ENCODE measurements at places on chromosomes 5 and 9.
A peak's percentile ranks its signal among the peaks of the same experiment; 100 is the strongest.

DNA sequence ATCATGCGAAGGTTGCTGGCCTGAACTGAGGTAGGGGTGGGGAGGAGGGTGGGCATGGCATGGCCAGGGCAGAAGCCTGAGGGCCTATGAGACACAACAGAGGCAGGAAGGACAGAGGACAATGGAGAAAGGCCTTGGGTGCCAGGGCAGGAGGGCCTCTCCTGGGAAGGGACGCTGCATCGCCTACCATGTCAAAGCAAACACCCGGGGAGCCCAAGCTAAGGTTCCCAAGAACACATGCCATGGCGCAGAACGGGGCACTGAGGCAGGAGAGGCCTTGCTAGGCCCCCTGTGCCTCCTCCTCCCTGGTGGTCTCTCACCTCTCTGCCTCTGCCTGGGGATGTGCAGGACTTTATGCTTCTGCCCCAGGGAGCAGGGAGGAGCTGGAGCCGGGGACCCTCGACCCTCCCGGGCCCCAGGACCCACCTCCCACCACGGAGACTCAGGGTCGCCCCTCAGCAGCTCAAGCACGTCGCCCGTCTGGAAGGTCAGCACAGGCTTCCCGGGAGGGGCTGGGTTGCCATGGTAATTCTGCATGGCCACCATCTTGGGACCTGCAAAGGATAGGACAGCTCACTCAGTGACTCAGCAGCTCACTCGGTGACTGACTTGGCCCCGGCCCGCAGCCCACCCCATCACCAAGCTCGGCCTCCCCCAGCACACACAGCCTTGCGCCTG is 40.3 kb upstream of the SARDH start:
- no peak for DNase-seq

DNA sequence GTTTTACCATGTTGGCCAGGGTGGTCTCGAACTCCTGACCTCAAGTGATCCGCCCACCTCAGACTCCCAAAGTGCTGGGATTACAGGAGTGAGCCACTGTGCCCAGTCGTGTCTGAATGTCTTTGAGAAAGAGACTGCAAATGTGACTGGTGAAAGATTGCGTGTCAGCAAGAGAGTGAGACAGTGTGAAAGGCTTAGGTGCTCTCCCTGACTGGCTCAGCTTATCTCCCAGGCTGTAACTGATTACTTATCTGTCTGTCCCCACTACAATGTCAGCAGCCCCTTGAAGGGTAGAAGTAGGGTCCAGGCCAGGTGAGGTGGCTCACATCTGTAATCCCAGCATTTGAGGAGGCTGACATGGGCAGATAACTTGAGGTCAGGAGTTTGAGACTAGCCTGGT is 3.4 kb upstream of the FGFR4 start:
- no peak for DNase-seq

GRCh38 chr9:103991698-103992097 is 102.4 kb upstream of the SMC2 start:
- peak; percentile 73 for DNase-seq

GRCh38 chr9:121930956-121931355 is 162.2 kb downstream of the TTLL11 start:
- DNase-seq: no peak

- no peak for DNase-seq
Measured at GRCh38 chr9:133141833-133142595, 21.0 kb upstream of the RALGDS start.

DNA sequence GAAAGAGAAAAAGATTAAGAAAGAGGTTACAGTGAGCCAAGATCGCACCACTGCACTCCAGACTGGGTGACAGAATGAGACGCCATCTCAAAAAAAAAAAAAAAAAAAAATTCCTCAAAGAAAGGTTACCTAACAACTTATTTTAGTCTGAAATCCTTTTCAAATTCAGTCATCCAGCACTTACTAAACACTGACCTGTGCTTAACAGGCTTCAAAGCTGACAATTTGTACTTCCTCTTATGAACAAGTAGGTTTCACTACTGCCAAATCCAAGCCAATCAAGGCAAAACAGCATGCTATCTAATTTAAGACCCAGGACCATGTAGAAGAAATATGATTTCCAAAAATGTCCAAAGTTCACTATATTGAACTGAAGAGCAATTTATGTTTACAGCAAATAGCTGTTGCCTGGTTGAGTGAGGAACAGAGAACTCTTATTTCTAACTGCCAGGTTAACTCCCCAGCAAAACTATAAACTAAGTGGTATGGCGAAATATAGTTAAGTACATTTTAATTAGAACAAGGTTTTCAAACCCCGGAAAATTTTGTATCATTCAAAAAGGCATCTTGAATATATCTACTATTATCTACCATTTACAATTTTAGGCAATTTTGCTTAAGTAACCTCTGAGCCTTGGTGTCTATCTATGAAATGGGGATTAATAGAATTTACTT is 13.4 kb downstream of the PWWP2A start:
- peak; percentile 32 for DNase-seq

GRCh38 chr5:36679221-36679989 is 73.0 kb downstream of the SLC1A3 start:
- DNase-seq: no peak

- DNase-seq: no peak
Measured at GRCh38 chr9:75156858-75157257, 68.5 kb downstream of the OSTF1 start.

DNA sequence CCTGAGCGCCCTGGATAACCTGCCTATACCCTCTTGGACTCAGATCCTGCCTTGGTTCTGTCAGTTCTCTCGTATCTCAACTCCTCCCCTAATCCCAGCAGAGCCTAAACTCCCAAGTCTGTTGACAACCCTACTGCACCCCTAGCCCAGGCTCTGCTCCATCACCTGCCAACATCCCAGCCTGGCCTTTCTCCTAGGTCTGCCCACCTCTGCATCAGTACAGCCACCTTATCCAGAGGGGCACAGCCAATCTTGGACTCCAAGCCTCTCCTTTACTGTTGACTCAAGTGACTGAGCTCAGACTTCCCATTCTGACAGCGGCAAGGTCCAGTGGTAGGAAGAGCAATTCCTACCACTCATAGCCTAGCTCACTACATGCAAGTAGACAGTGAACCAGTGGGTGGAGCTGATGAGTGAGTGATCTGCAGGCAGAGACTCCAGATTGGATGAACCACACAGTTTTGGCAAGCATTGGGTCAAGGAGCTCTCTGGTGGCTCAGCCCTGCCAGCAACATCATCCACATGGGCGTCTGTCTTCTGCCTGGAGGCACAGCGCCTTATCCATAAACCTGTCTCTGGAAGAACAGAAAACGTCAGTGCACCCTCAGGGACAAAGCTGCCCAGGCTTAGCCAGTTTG is 26.5 kb downstream of the TRMO start:
- DNase-seq: no peak

GRCh38 chr5:68173007-68173406 is 42.5 kb upstream of the PIK3R1 start:
- no peak for DNase-seq

- no peak for DNase-seq
Measured at GRCh38 chr5:137304226-137304874, 194.8 kb downstream of the SPOCK1 start.

DNA sequence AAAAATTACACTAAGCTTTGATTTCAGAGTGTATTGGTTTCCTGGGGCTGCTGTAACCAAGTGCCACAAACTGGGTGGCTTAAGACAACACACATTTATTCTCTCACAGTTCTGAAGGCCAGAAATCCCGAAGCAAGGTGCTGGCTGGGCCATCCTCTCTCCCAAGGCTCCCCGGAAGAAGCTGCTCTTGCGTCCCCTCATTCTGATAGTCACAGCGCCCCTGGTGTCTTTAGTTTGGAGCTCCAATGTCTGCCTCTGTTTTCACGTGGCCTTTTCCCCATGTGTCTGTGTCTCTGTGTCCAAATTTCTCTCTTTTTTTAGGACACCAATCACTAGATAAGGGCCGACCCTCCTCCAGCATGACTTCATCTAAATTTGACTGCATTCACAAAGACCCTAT is 56.7 kb downstream of the ROPN1L start:
- no peak for DNase-seq

DNA sequence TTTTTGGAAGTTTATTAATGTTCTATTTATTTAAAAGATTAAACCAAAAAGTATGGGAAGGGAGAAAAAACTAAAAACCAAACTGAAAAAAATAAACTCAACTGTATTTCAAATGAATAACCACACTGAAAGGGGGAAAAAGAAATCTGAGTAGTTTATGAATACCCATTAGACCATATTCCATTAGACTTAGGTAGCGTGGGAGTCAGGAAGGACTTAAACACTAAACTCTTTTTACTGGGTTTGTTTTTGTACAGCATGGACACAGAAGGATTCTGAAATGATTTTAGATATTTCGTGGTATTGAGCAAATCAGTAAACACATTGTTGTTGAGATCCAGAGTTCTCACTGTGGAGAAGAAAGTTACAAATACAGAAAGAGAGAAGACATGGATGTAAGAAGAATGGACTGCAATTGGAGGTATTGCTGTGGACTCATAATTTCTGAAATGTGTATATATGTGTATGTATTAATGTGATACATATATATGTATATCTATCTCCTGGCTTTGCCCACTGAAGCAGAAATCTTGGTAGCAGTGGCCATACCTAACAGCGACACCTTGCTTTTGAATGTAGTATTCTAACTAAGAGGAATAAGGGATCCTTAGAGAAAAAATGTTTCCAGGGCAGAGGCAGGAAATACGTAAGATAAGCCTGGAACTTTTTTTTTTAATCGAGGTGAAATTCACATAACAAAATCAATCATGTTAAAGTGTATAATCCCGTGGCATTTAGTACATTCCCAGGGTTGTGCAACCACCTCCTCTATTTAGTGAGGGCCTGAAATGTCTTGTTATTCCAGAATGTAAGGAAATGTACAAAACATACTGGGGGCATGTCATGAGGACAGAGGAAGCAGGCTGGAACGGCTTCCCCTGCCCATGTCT is 228.8 kb downstream of the SMARCA2 start:
- no peak for DNase-seq

- no peak for DNase-seq
Measured at GRCh38 chr5:68348447-68349222, 133.1 kb downstream of the PIK3R1 start.

- DNase-seq: no peak
Measured at GRCh38 chr5:159571501-159572244, 241.4 kb upstream of the IL12B start.

DNA sequence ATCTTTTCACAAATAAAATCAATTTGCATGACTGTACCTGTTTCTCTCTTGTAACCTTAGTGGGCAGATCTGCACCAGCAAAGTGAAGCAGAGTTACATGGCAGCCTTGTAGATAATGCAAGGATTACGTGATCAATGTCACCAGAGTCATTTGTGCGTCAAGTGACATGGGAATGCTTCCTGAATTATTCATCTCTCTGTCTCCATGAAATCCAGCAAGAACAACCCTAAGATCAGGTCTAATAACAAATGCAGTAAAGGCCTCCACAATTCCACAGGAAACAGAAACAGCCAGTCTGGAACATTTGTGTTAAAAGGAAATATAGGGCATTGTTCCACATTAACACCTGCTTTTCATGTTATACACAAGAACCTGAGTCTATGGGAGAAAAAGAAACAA is 7.8 kb downstream of the GZMA start:
- DNase-seq: no peak

DNA sequence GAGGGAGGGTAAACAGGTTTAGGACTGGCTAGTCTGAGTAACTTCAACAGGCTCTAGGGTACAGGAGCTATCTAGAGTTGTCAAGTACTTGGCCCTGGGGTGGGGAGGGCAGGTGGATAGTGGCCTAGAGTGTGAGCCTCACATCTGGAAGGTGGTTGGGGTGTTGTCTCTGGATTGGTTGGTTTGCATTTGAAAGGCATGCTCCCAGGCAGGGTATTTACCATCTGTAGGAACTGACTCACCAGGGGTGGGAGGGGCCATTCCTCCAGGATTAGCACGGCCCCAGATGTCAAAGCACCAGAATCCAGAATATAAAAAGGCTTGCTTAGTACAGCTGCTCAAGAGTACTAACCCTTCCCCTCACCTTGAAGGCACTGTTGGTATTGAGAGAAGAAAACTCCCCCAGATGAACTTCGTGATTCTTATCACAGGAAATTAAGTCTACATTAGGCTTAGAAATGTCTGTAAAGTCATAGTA is 193.3 kb downstream of the NTRK2 start:
- peak; percentile 15 for DNase-seq

DNA sequence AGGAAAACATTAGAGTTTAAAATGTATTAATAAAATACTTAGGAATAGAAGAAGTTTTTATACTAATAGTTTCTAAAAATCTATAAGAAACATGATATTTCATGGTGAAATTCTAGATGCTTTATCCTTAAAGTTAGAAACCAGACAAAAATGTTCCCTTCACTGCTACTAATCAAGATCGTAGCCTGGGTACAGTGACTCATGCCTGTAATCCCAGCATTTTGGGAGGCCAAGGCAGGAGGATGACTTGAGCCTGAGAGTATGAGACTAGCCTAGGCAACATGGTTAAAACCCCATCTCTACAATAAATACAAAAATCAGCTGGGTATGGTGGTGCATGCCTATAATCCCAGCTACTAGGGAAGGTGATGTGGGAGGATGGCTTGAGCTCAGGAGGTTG is 30.4 kb upstream of the KLF9 start:
- DNase-seq: peak; percentile 47

- peak; percentile 86 for DNase-seq
Measured at GRCh38 chr5:9468060-9468388, 77.9 kb downstream of the SEMA5A start.

GRCh38 chr5:173498286-173498685 is 118.2 kb downstream of the BOD1 start:
- DNase-seq: peak; percentile 85

DNA sequence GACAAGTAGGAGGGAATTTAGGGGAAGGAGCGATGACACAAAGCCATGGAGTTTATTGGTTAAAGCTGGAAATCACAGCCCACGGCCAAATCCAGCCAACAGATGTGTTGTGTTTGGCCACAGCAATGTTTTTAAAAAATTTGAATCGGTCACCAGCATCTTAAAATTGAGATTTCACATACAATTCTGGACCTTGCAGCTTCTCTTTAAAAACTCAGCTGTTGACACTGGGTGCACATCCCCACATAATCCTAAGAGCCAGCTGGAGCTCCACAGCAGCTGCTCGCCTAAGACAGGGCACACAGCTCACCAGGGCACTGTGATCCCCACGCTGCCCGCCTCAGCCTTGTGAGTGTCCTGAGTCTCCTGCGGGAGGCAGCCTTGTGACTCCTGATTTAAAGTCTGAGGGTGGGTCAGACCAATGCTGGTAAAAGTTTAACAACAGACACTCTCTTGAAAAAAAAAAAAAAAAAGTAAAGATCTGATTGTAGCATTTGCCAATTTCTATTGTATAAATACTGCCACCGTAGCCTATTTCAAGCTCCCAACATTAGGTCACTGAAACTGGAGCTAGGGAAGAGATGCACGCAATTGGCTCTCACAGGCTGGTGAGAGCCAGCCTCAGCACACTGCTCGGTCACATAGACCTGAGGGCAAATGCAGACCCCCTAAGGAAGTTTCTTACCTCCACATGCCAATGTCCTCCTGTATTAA is 124.8 kb downstream of the HSD17B3 start:
- DNase-seq: peak; percentile 55

DNA sequence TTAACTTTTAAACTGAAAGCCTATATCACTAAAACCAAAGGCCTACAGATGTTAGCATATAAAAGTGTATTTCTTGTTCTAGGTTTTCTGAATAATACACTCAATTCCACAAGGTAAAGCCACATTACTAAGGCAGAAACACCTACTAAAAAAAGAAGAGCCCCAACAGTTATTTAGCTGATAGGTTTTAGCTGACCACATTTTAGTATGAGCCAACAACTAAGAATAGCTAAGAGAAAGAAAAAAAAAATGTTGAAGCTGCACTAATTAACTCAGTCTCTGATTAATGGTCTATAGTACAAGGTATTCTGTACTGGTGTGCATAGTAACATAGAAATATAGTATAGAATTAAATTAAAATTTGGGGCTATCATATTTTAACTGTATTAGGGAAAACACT is 23.5 kb downstream of the ZFR start:
- no peak for DNase-seq
